ENCODE measurements at places on chromosomes 7 and 10.

GRCh38 chr10:44309939-44310761 is 74.7 kb downstream of the CXCL12 start:
- peak; percentile 25 for DNase-seq

- no peak for DNase-seq
Measured at GRCh38 chr10:4170181-4170580, 385.2 kb upstream of the KLF6 start.

DNA sequence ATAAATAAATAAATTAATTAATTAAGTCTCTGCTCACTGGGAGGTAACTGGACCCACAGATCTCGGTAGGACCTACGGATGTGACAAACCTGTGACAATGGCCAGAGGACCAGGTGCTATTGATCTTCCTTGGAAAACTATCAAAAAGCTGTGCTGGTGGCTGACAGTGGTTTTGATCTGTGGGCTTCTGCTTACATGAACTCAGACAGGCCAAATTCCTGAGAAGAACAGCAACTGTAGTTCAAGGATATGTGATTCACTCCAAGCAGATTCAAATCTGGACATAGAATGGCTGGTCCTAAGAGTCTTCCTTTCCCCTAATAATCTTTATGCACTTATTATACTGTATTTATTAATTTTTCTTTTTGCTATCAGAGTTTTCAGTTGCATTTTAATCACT is 80.0 kb downstream of the ATXN7L1 start:
- no peak for DNase-seq

DNA sequence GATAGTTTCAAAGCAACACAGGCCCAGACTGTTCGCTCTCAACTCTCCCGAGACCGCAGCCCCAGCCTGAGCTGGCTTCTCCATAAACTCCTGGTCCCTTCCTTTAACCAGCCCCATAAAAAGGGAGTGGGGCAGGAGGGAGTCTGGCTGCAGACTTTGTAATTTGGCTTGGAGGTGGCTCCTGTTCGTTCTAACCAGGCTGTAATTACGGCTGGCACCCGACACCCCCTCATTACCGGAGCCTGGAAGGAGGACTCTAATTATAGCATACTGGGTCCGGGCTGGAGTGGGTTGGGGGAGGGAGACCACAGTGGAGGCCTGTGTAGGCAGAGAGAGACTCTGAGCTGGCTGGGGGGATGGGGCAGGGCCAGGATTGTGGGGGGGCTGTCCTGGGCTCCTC is 49.7 kb downstream of the UNC5B start:
- DNase-seq: no peak

DNA sequence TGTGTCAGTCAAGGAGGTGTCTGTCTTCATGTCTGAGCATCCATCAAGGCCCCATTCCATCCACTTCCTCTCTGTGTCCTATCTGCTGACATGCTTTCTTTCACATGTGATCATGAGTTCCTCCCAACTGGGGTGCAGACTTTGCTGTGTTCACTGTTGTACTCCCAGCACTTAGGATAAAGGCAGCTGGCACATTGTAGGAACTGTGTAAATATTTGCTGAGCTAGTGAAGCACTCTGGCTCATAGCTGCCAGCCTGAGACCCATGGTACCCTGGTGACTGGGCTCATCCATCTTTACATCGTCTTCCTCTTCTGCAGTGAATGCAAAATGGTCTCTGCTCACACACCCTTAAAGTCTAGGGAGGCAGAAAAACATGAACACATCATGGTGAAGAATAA is 242.2 kb upstream of the IGFBP3 start:
- no peak for DNase-seq
